ENCODE measurements at places on chromosomes 4 and X. TPM values are rescaled to one million over a fixed set of nuclear protein-coding genes. Genes with fewer than 3 reads are reported as not detected.

The SSX4 gene
- total RNA-seq, result 0.71 TPM

The CYLC1 gene
- total RNA-seq, result not detected

The PPBP gene
- total RNA-seq, result not detected

The UGT2B17 gene
- not detected for total RNA-seq

The ENPEP gene
- 2.4 TPM for total RNA-seq

The LRAT gene
- total RNA-seq, result 0.20 TPM

The RIPPLY1 gene
- total RNA-seq, result not detected

The CXCL1 gene
- total RNA-seq, result not detected

The TACR3 gene
- 0.20 TPM for total RNA-seq

The GBA3 gene
- total RNA-seq, result 0.32 TPM

Measured in glutamatergic neuron (in vitro differentiated cells).